Cerebellum (tissue), 4 donors: ENCODE measurements at places on chromosomes 2 and 18.

GRCh38 chr18:45997700-45998151 lies 30.6 kb upstream of the EPG5 start:
- DNase-seq, result no peak

GRCh38 chr2:31151501-31151900 lies 13.3 kb upstream of the GALNT14 start:
- no peak for DNase-seq

- DNase-seq, result no peak
Observed at GRCh38 chr2:69780921-69781320, 39.0 kb downstream of the ANXA4 start.

GRCh38 chr2:167209784-167210183 lies 321.5 kb downstream of the XIRP2 start:
- DNase-seq, result no peak

DNA sequence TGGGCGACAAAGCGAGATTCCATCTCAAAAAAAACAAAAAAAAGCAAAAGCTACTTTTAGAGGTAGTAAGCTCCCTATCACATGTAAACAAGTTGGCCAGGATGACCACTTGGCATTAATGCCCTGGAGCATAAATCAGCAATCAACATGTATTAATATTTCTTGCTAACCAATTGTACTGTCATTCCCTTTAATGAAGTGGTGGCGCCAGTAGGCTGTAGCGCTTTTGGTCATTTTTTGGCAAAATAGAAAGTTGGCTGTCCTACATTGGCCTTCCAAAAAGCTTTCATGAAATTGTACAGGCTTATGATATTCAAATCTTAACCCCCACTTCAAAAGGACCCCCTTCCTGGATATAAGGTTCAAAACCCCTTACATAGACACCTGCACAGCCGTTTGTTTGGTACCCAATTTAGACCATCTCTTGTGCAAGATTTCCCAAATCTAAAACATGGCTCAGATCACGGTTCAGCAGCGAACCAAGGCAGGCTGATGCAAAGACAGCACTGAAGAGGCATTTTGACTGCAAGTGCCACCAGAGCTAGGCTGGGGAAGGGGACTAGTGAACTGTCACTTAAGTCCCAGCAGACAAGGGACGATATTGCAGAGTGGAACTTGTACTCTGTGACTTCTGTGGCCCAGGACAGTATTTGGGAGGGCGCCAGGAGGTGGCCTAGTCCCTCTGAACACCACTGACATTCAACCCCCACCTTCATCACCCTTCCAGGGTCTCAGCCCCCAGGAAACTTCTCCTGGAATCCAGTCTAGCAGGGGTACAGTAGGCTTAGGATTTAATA lies 31.9 kb downstream of the SMAD7 start:
- no peak for DNase-seq

GRCh38 chr2:19747310-19748072 lies 154.3 kb downstream of the TTC32 start:
- no peak for DNase-seq

DNA sequence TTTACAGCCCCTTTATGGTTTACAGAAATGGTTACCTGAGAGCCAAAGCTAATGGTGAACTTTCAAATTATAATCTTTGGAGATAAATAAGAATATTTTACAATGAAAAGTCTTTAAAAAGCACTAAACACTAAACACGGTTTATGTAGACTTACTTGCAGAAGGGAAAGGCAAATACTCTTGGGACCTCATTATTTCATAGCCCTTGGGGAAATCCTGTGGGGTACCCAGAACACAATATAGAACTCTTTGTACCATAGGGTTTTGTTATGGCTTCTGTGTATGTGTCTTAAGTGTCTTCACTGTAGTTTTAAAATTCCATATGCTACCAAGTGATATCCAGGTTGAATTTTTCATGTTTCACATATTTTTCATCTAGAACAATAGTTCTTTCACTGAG lies 90.6 kb downstream of the KCNH7 start:
- DNase-seq, result no peak
